Muscle of leg (tissue), 16 donors: ENCODE measurements at places on chromosomes 12 and 14. TPM values are rescaled to one million over a fixed set of nuclear protein-coding genes. Genes with fewer than 3 reads are reported as not detected.
A peak's percentile ranks its signal among the peaks of the same experiment; 100 is the strongest.

- DNase-seq, result no peak
Measured at GRCh38 chr14:81989211-81989610, 455.6 kb upstream of the SEL1L start.

KLRF2 gene
- polyA plus RNA-seq, result not detected

TBK1 gene
- polyA plus RNA-seq, result 13.8 TPM

- no peak for DNase-seq
Measured at GRCh38 chr12:52271158-52271557, 3.3 kb upstream of the KRT86 start.

DNA sequence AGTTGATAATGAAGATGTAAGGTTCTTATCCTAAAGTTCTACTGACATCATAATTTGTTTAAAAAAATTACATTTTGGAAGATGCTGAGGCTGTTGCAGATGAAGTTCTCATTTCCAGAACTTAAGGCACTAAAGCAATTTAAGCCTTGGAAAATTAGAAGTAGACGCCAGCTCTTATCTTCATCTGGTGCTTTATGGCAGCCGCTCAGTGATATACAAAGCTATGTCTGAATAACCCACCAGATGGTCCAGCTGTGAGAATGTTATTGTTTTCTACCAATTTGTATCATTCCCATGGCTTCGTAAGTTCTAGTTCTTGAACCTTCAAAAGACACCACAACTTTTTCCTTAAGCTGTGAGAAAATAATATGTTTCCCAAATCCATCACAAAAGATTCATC, 212.1 kb upstream of the ARID2 start:
- DNase-seq, result peak; percentile 13

GRCh38 chr14:38547961-38548490, 292.1 kb upstream of the CLEC14A start:
- DNase-seq, result no peak

DNA sequence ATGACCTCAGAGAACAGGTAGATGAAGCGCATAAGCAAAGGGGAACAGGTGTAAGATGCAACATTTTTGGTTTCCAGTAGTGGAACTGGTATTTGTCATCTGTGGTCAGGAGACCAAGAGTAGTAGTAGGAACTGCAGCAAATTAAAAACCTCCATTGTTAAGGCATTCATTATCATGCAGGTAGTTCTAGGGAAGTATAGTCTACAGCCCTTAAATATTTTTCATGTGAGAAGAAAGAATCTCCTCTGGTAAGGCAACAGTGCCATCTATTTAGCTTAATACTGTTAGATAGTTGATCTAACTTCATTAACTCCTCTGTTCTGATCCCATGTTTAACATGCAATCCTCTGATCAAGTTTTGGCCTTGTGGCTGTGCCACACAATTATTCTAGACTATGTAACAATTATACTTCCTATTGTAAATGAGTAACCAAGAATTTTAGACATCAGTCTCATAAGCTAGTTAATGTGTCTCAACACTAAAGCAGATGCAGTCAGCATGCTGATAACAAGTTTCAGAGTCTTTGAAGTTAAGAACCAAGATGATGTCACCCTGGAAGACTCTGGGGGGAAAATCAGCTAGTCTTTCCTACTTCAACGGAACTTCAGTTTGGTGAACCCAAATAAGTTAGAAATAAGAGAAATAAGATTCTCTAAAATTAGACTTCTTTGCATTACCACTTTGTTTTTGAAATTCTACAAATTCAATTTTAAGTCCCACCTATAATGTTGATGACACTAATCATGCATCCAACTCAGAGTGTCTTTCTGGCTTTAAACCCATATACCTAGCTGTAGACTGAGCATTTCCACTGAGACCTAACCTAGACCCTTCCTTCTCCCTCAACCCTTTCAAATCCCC, 70.9 kb downstream of the STXBP6 start:
- no peak for DNase-seq

AMN gene
- 11.7 TPM for polyA plus RNA-seq

GRCh38 chr14:38410442-38410841, 154.5 kb upstream of the CLEC14A start:
- DNase-seq, result no peak

DNA sequence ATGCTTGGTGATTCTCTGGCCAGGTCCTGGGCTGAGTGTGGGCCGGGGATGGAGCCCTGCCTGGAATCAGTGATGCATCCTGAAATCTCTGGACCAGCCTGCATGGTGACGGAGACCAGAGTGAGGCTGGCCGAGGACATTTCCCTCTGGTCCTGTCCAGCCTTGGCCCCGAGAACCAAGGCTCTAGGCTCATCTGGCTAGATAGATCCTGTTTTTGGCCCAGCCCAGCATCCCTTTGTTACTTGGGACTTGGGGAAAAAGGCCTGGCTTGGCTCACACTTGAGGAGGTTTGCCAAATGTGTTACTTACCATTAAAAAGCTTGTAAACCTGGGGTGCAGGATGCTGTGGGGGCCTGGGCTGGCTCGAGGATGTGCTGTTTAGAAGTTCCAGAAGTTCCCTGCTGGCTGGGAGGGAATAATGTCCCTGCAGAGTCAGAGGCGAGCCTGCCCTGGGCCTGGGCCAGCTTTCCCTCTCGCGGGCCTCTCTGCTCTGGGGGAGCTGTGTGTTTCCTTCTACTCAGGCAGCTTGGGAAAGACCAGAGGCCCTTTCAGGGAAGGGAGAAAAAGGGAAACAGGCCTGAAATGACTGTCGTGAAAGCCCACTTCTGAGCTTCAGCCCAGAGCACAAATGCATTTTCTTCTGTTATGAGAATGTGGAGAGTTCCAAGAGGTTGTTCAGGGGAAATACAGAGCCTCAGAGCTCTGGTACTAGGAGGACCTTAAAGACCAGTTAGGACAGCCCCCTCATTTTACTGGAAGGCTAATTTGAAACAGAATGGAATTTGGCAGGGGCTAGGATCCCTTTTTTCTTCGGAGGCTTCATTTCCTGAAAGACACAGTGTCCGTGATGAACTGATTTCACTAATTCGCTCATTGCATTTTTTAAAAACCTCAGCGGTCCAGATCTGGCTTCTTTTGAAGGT, 47.2 kb upstream of the CTDSP2 start:
- DNase-seq, result peak; percentile 99

DNA sequence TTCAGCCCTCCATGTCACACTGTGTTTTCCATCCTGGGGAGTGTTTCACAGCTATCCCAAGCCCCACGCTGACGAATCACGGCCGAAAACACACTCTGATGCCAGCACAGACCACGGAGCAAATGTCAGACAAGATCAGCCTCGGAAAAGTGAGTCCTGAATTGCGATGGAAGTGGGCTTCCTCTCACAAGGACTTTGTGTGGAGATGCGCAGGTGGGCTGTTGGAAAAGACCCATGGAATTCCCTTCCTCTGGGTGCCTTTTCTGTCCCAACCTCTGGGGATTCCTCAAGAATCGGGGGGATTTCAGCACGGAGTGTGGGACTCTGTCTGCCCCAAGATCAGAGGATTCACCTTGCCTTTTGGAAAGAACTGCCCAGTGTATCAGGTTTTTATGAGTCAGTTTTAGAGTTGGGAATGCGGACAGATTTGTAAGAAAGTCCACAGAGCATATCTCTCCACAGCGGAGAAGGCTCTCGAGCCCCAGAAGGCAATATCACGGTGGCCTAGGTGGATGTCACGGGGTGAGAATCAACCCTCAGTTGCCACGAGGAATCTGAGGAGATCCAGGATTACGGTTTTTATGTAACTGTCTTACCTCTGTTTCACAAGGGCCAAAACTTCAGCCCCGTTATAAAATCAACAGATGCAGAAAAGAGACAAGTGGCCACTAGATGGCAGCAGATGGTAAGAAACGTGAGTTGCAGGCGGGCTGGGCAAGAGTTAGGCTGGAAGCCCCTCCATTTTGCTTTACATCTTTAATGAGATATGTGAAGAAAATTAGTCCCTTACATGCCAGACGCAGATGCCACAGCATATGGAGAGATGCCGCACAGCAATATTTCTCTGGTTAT, 201.9 kb downstream of the DAD1 start:
- DNase-seq, result peak; percentile 89

KLHDC1 gene
- 5.0 TPM for polyA plus RNA-seq

DNA sequence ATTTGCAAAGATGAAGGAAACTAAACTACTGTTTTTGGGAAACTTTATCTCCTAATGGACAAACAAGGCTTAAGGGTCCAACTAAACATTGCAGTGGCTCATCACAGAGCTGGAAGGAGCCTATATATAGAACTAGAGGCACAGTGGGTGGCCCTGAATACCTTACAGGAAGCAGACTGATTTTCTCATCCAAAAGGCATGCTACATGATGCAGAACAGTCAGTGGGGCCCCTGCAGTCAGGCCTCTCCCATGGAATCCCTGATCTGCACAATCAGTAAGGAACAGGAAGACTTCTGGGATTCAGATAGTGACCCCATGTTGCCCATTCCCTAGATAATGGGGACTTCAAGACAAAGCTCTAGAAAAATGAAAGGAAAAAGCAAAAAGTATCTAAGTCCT, 1.9 kb upstream of the LLPH start:
- DNase-seq, result peak; percentile 53

GRCh38 chr14:100071545-100071944, 6.3 kb downstream of the EVL start:
- no peak for DNase-seq

OVCH1 gene
- 0.06 TPM for polyA plus RNA-seq

DNA sequence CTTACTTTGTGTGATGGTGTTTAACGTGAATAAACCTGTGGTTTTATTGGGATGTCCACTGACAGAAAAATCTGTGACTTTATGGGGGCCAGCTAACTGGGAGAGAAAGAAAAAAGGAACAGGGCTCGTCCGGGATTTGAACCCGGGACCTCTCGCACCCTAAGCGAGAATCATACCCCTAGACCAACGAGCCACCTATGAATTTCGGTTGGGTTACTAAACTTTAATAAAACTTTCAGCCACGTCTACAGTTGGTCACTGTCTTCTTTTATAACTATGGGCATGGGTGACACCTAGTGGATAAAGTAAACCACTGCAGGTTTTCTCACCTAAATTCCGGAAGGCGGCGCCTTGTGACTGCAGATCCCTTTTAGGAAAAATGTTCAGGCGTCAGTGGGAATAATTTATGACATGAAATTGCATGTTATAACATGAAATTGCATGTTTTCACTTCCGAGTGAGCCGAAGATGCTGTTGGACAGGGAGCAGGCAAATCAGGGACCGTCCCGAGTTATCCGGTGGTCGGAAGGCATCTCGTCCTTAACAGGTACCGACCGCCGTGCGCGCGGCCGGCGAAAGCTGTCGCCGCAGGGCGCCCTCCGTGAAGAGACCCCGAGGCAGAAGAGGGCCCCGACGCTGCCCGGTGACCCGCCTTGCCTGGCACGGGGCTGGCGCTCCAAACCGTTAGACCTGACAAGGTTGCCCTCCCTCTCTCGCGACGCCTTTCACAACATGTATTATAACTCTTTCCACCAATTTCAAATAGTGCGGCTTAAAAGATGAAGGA, 18.2 kb upstream of the RNASE12 start:
- peak; percentile 95 for DNase-seq

PTHLH gene
- 2.5 TPM for polyA plus RNA-seq

KLRB1 gene
- polyA plus RNA-seq, result 0.56 TPM

- DNase-seq, result peak; percentile 76
Measured at GRCh38 chr12:48925304-48926011, at the start of gene FKBP11. Gene FKBP11, minus strand, starts transcription at chr12:48925492. Its CDS starts 64 bp downstream, at chr12:48925428.

MORN3 gene
- 0.29 TPM for polyA plus RNA-seq

PTPRO gene
- 1.5 TPM for polyA plus RNA-seq

ZBTB1 gene
- 28.7 TPM for polyA plus RNA-seq

DNA sequence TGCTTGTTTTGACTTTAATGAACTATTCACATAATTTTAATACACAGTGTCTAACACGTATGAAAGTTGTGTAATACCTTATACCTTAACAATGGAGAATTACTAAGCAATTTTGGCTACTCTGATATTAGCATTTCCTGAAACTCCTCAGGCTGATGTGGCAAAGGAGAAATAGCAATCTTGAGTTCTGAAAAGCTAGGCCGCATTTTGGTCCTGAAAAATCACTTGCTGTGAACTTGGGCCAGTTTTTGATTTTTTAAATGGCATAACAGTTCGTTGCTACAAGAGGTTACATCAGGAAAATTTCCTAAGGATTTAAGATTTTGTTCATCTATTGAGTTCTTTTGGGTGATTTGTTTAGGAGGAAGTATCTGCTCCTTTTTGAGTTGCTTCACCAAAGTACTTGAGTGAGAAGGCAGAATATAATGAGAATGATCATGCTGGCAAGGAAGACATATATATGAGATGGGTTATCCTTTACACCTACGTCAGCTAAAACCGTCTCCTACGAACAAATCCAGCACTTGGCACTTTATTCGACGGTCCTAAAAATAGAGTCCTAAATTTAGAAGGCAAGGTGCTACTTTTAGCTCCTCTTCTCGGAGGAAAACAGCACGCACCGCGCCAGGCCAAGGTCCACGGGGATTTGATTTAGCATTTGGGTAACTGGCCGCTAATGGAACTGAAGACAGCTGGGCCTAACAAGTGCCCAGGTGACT, 32.2 kb downstream of the MIA2 start:
- DNase-seq, result peak; percentile 72

DNA sequence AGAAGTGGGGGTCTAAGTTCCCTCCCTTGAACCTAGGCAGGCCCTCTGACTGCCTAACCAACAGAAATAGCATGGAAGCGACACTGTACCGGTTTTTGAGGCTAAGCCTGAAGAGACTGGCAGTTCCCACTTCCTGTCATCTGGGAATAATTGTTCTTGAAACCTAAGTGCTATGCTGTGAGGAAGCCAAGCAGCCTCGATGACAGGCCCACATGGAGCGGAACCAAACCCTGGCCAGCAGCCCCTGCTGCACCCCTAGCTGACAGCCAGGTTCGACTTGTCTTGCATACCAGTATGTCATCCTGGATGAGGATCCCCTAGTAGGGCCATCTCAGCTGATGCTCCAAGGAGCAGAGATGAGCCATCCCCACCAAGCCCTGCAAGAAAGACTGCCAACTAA, 6.4 kb upstream of the GPR68 start:
- no peak for DNase-seq

- no peak for DNase-seq
Measured at GRCh38 chr12:111202237-111202915, 166.5 kb downstream of the PHETA1 start.
